Thyroid gland (tissue), 4 donors: ENCODE measurements at places on chromosomes 11 and 22.
A peak's percentile ranks its signal among the peaks of the same experiment; 100 is the strongest.

DNA sequence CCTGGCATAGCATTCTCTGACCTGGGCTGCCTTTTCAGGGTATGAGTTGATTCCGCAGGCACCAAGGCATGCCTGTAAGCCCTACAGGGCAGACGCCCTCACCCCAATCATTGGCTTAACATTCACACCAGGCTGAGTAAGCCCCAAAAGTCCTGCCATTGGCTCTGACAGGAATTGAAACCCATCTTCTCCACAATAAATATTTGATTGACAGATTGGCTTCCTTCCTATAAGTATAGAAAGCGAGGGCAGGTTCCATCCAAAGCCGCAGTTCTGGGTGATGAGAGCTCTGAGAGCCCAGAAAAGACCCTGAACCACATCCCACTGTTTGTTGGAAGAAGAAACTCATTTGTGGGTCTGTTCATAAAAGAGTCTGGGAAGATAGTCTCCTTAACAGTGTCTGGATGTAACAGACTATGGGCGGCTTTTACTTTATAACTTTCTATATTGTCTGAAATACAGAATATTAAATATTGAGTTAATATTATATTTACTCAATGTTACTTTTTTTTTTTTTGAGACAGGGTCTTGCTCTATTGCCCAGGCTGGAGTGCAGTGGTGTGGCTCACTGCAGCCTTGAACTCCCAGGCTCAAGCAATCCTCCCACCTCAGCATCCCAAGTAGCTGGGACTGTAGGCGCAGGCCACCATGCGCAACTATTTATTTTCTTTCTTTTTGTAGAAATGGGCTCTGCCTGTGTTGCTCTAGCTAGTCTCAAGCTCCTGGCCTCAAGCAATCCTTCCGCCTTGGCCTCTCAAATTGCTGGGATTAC is 46.8 kb downstream of the FAM83F start:
- no peak for DNase-seq

- DNase-seq: no peak
These were observed 39.2 kb upstream of the RAPSN start for GRCh38 chr11:47488111-47488510.

- DNase-seq: no peak
These were observed 380.0 kb upstream of the B3GAT1 start for GRCh38 chr11:134792044-134792443.

DNA sequence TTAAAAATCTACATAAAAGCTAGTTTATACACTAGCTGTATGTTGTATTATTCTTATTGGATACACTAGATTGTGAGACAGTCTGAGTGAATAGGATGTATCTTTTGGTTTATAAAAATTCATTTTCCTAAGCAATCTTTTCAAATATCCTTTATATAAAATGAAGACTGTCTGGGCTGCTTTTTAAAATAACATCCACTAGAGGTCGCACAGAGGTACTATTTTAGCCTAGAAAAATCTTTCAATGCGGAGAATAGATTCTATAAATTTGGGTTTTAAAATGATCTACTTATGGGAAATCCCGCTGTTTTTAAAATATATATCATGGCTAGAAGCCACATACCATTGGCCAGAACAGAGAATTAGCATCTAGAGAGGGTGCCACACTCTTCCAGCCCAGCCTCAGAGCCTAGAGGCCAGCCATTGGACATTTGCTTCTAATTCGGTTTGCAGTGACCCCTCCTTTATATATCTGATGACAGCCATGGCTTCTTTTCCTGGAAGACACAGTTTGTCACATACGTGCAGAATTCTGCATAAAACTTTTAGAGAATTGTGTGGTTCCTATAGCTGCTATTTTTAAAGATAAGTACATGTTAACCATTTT is 7.3 kb downstream of the C11orf97 start:
- DNase-seq: no peak

- no peak for DNase-seq
These were observed 138.4 kb upstream of the BDNF start for GRCh38 chr11:27838674-27839073.

- DNase-seq: peak; percentile 47
These were observed 14.4 kb downstream of the RNH1 start for GRCh38 chr11:492427-493226.

DNA sequence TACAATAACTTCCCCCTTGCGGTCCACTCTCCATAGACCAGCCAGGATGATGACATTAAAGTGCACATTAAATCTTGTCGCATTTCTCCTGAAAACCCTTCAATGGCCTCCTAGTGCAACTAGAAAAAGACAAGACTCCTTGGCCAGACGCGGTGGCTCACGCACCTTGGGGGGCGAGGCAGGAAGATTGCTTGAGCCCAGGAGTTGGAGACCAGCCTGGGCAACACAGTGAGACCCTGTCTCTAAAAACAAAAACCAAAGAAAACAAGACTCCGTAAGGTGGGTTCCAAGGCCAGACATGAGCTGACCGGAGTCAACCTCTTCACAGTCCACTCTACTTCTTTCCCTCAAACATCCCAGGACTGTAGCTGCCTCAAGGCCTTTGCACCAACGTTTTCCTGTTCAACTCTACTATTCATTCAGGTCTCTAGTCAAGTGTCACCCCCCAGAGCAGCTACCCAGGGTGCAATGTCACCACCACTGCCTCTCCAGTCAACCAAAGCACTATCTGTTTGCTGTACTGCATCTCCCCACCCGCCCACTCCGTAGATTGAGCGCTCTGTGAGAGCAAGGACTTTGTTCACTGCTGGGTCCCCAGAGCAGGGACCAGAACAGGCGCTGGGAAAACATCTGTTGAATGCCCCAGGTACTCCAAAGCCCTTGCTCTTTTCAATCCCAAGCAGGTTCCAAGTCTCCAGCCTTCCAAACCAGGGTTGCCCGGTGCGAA is 739 bp downstream of the ZMAT5 start:
- no peak for DNase-seq

- no peak for DNase-seq
These were observed 97.8 kb downstream of the TRMU start for GRCh38 chr22:46433318-46433717.

DNA sequence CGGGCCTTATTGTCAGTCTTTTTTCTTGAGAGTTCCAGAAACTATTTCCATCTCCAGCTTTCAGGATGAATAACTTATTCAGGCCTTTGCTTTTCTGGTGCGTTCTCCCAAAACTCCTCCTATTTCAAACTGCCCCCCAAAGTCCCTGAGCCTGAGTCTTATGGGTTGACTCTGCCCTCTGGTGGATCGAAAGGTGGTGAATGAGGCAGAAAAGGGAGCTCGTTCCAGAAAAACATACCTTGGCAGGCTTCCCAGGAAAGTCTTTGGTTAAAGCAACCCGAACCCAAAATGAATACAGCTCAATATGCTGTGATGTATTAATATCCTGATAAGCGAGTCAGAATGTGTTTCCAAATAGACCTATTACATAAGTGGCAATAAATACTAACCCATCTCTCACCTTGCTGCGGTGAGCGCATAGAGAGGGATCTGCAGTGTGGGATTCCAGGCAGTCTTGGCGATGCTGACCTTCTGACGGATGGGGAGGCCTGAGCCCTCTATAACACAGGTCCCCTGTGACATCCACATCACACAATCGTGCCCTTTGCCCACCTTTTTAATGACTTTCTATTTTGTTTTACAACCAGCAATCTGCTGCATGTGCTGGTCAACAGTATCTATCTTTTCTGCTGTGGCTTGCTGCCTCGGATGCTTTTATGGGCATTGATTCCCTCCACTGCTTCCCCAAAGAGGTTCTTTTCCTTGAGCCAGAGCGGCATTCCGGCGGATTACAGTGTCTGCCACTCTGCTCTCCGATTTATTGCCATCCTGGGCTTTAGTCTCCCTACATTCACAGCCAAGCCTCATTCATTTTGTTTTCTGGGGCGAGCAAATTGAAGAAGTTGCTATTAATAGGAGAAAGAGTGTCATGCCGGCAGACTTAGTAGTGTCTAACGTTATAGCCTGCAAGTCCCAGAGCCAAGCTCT is 756.8 kb downstream of the NTM start:
- DNase-seq: peak; percentile 50

DNA sequence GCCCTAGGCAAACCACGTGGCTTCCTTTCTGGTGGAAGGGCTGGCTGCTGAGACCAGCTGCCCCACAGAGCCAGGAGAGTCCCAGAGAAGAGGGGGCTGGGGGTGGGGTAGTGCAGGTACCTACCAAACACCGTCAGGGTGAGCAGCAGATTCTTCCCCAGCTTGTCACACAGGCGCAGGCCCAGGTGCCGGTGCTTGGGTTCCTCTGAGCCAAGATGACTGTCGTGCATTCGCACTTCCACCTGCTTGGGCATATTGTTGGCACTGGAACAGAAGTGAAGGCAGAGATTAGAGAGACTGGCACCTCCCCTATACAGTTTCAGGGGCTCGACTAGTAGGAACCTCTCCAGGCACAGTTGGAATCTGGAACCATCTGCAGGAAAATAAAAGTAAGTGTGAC is 102.1 kb downstream of the SLC1A2 start:
- no peak for DNase-seq

DNA sequence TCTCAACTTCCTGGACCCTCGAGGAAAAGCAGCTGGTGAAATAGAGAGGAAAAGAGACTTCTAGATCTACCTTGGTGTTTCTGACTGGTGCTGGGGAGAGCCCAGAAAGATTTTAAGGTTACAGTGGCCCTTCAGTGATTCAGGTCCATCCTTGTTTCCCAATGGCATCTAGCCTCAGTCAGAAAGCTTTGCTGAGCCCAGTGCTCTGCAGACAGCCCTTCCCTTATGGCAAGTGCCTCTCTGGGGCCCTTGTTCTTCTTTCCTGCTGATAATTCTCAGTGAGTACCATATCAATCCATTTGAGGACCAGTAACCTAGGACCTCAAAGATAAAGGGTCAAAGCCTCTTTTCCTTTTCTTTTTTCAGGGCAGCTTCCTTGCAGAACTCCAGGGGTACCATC is 25.1 kb upstream of the TMEM135 start:
- no peak for DNase-seq

GRCh38 chr22:26957897-26958296 is 300.5 kb downstream of the MIAT start:
- DNase-seq: no peak
